Fibroblast of skin of left biceps (primary cell): ENCODE measurements at places on chromosomes 5 and 9.

DNA sequence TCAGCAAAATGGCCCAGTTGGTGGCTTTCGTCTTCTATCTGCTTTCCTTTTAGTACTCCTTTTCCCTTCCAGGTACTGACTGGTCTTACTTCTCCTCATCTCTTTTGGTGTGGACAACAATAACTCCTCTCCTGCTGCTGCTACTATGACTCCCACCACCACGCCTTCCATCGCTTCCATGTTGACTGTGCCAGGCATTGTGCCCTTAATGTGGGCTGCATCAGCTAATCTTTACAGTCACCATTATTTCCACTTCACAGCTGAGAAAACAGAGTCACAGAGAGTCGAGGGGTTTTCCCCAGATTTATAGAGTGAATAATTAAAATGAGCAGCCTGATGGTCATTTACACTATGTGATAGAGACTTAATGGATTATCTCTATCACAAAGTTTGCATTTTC, 184.9 kb upstream of the IL12B start:
- DNase-seq, result no peak

DNA sequence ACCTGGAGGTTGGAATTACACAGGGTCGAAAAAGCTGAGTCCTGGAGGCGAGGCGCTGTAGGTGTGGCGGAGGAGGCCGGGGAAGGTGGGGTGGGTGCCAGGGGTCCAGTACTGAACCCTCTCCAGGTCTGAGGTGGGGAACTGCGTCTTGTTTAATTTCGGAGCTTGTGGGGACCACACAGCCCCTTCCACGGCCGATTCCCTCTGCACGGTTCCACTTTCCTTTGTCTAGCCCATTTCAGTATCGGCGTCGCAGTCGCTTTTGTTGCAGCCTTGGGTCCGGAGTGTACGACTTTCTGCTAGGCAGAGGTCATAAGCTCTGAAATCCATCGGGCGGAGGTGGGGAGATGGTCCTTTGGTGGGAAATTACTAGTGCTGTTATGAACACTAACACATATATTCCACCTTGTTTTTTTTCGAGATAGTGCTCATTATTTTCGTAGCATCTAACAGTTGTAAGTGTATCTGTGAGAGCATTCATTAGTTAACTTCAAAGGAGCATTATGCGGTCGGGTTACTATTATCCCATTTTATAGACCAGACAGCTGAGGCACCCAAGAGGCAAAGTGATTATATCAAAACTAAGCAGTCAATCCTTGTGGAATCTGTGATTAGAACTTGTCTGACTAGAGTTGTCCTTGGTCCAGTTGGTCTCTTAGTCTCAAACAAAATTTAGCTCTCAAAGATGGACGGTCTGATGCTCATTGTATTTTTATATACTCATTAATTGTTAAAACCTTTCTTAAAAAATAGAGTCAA, 737 bp downstream of the RNF180 start:
- no peak for DNase-seq

GRCh38 chr9:91583161-91583875, 159.7 kb upstream of the NFIL3 start:
- DNase-seq, result no peak

GRCh38 chr5:58842852-58843251, 260.0 kb downstream of the RAB3C start:
- DNase-seq, result no peak
